ENCODE measurements at places on chromosomes 3 and 15. TPM values are rescaled to one million over a fixed set of nuclear protein-coding genes. Genes with fewer than 3 reads are reported as not detected.

Gene GOLGA8K
- not detected for total RNA-seq

Gene TMCC1
- 17.7 TPM for total RNA-seq

Gene KLHL24
- 91.7 TPM for total RNA-seq

Gene EXD1
- not detected for total RNA-seq

Gene GRK7
- total RNA-seq, result not detected

All from thoracic aorta (tissue), 2 donors.